ENCODE measurements at places on chromosomes 13 and 19.

GRCh38 chr13:38045278-38046048, 175.9 kb upstream of the TRPC4 start:
- no peak for DNase-seq

DNA sequence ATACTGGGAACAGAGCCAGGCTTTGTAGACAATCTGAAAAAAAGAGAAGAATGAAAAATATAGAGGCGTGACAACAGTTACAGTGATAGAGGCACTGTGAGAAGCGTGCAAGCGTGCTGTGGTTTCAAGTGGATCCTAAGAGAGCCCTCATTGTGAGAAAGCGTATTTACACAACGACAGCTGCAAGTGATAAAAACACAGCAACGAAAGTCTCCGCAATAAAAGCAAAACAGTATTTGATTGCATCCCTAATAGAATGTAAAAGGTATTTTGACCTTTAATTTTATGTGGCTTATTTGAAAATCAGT, 642.7 kb upstream of the ARGLU1 start:
- no peak for DNase-seq

DNA sequence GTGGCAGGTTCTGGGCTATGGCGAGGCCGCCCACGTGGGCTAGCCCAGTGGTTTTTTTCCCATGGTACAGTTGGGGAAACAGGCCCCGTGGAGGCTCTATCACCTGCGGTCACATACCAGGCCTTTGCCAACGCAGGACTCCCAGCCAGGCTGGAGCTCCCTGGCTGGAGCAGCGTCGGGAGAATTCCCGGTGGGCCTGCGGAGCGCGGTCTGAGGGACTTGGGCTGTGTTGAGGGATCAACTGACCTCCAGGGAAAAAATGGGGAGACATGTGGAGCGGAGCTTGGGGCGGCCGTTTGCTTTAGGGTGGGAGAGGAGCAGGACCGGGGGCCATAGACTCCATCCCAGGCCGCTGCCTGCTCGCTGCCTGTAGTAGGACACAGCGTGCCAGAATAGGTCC, 16.4 kb downstream of the DOT1L start:
- no peak for DNase-seq

DNA sequence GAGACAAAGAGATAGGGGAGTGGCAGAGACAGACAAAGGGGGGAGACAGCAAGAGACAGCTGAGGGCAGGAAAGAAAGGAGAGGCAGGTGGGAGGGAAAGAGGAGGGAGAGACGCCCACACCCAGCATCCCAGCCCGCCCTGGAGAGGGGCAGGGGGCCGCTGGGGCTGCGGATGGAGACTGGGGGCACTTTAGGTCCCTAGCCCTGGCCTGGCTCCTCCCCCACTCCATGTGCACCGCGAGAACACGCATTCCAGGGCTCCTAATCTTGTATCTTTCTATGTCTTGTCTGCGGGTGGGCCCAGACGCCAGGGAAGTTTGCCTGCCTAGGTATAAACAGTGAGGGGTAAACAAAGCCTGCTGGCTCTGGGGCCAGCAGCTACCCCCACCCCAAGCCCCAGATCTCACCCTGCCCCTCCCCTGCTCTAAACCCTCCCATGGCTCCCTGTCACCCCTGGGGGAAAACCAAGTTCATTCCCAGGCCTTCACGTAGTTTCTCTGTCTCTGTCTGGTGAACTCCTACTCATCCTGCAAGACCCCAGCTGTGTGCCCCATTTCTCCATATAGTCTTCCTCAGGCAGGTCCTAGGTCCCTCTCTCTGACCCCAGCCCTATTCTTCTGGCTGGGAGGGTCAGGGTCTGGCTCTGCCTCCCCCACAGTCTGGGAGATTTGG, 5.7 kb downstream of the TLE5 start:
- DNase-seq: no peak

GRCh38 chr19:6464070-6464873, at the start of gene CRB3:
TSS of gene CRB3 (plus strand) at chr19:6464271. CDS start at chr19:6464702, 431 bp downstream.
- DNase-seq: no peak

All from stimulated activated CD4-positive, alpha-beta T cell treated with anti-CD3 and anti-CD28 coated beads, Interleukin-1b, Interleukin-23, amount 100 ng/mL, for 1 hour (primary cell).